Stimulated activated CD8-positive, alpha-beta memory T cell treated with anti-CD3 and anti-CD28 coated beads, Interleukin-2, amount 100 ng/mL, for 1 hour (primary cell): ENCODE measurements at places on chromosomes 1 and 21.

GRCh38 chr21:42401154-42401553 lies 2.5 kb upstream of the UBASH3A start:
- DNase-seq = no peak

- no peak for DNase-seq
These were observed 8.2 kb upstream of the SSX2IP start for GRCh38 chr1:84698151-84699110.

DNA sequence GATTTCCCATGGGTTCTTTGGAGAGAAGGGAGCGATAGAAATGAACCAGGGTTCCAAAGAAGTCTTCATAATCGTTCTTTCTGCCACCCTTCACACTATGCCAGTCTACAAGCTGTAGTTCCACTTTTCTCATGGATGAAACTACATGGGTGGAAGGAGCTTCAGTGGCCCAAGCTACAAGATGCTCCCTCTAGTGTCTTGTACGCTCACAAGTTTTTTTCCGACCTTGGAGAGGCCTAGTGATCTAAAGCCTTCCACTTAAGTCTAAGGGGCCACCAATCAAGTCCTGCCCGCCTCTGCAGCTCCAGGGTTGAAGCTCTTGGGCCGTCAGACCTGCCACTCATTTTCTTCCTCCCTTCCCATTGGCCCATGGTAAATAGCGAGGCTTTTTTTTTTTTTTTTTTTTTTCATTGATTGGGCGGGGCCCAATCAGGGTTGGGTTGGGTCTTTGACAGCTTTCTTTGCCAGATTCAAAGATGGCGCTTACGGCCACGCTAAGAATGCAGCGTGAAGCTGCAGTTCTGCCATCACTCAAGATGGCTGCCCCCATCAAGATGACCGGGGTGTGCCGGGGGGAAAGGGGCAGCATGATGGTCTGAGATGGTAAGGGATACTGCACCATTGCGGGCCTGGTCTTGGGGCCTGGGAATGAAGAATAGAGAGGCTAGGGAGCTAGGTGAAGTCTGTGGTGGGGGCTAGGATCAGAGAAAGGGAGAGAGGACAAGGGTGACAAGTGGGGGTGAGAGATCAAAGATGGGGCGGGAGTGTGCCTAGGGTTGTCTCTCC lies at the start of gene TOMM40L:
TSS of gene TOMM40L (plus strand) at position 527 of the 786 bp plus-strand sequence. CDS start 430 bp downstream, outside the sequence.
- peak; percentile 76 for DNase-seq

DNA sequence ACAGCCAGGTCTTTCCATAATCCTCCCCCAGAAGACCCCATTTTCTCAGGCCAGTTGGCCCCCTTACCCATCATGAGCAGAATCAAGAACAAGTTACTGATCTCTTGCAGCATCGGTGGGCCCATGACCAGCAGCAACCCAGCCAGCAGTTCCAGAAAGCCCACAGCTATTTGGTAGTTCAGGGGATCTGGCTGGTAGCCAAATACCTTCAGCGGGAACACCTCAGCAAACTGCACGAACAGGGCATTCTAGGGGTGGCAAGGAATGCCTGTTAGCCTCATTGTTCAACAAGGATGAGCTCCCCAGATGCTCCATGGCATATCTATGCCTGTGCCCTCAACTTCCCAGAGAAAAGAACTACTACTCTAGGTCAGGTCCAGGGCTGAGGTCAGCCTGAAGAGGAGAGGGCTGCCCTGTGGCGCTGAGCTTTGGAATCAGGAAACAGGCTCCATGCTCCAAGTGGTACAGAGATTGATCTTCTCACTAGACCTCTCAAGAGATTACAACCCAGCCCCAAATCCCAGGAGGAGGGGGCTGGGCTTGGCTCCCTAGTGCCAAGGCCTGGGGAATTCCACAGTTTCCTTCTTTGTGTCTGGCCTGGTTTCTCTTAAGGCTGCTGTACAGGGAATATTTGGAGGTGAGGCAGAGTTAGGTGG lies 1.3 kb downstream of the TMEM35B start:
- no peak for DNase-seq

DNA sequence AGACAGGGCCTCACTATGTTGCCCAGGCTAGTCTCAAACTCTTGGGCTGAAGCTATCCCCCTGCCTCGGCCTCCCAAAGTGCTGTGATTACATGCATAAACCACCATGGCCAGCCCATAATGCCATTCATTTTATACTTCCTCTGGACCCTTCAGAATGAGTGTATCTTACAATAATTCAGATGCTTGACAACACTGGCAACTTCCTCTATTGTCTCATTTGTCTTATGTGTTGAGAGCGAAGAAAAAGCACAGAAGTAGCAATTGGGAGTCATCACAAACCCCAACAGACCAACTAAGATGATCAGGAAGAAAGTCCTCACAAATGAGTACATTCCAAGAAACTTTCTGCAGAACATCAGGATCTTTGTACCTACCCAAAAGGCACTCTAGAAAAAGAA lies 191.9 kb downstream of the RERE start:
- no peak for DNase-seq

- no peak for DNase-seq
These were observed 813 bp upstream of the SFT2D2 start for GRCh38 chr1:168224991-168225390.

DNA sequence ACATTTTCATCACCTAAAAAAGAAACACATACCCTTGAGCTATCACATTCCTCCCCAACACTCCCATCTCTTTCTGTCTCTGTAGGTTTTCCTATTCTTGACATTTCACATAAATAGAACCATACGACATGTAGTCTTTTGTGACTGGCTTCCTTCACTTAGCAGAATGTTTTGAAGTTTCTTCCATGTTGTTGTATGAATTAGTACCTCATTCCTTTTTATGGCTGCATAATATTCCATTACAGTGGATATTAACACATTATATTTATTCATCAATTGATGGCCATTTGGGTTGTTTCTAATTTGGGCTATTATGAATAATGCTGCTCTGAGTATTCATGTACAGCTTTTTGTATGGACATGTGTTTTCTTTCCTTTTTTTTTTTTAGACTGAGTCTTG lies 11.8 kb downstream of the WDTC1 start:
- DNase-seq = no peak

GRCh38 chr1:207365063-207365462 lies 43.6 kb downstream of the CD55 start:
- DNase-seq = no peak

- no peak for DNase-seq
These were observed 92.3 kb upstream of the ESRRG start for GRCh38 chr1:216815260-216816131.
